ENCODE measurements at places on chromosomes 7 and 10.
A peak's percentile ranks its signal among the peaks of the same experiment; 100 is the strongest.

DNA sequence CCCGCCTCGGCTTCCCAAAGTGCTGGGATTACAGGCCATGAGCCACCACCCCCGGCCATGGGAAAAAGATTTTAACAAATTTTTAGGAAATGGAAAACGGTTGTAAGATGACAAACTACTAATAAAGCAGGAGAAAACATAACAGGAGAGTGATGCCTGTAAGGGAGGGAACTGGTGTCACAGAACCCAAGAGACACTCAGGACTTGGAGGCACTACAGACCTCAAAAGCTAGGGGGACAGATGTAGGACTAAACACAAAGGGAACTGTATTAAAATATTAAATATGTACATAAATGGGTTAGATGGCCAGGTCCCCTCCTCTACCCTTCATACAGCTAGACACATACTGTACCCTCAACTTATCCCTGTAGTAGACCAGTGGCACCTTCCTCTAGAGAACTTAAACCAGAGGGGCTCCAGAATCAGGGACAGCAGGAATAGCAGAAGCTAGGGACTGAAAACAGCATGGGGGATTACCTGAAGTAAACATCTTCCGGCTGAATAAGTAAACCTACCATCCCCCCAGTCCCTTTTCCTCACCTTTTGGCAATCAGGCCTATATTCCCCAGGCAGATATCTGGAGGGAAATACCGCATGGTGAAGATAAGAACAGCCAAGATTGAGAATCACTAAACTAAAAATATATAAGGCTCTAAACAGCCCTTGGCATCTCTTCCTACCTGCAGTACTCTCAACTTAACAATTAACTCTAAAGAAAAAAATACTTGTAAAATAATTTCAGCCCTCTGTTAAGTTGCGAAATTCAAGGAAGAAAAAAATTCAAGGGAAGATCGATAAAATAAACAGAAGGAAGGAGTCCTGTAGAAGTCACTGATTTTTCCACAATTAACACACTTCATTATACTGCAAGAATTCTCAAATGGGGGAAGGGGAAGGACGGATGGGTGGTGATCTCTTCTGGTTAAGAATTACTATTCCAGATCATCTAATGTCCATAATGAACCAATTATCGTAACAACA, 15.5 kb downstream of the TM9SF3 start:
- DNase-seq = no peak

- no peak for DNase-seq
These were observed 144.1 kb upstream of the NRG3 start for GRCh38 chr10:81730891-81731290.

DNA sequence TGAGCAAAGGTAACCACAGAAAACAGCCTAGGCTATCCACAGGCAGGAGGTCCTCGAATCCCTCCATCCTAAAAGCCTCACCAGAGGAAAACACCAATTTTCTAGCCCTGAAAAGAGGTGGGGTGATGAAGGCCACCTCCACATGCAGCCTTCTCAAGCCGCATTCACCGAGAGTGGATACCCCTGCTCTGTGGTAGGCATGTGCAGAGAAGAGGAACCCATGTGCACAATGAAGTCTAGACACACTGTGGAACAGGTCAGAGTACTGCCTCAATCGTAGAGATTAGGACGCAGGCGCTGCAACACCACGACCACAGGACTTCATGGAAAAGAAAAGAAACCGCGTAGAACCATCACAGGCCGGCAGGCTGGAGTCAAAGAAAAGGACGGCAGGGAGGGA, 38.8 kb downstream of the GRB10 start:
- no peak for DNase-seq

DNA sequence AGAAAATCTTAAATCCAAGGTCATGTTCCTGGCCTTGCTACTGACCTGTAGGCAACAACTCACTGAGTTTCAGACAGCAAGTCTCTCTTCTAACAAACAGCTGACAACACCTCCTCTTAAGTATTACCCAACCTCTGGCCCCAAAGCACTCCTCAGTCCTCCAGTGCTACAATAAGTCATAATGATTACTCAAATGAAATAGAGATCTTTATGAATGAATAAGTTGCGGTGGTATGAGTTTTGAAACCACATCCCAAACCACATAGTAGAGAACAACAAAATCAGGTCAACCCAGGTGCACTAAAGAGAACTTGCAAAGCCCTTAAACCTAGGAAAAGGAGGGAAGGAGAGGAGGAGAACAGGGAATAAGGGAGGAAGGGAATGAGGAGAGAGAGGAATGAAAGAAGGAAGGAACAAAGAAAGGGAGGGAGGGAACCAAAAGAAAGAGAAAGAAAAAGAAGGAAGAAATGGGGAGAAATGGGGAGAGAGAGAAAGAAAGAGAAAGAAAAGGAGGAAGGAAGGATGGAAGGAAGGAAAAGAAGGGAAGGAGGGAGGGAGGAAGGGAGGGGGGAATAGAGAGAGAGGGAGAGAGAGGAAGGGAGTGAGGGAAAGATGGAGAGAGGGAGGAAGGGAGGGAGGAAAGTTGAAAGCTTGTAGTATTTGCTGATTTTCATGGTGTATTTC, 142.8 kb upstream of the CALCR start:
- no peak for DNase-seq

- peak; percentile 85 for DNase-seq
These were observed 122.7 kb downstream of the CUL2 start for GRCh38 chr10:34967335-34967880.

GRCh38 chr7:142057101-142057500, 54.4 kb upstream of the MGAM2 start:
- DNase-seq = no peak

DNA sequence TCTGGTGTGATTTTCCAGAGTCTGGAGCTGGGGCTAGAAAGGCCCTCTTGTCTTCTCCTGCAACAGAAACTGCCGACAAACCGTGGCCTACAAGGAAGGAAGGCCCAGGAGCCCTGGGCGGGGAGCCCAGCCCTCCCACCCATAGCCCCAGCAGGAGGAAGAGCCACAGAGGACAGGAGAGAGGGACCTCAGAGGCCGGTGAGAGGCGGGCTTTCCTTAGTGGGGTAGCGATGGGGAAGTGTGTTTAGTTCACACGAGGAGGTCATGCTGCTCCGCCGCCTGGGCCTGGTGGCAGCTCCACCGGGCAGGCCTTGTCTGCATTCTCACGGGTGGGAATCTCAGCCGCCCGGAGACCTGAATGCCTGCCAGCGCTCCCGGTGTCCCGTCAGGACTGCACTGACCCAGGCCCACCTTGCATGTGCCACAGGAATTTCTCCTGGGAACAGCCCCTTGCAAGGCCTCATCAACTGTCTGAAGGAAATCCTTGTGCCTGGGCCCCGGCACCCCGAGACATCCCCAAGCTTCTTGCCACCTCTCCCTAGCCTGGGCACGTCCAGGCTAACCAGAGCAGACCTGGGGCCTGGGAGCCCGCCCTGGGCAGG, 50.9 kb downstream of the ZNF467 start:
- DNase-seq = no peak

- no peak for DNase-seq
These were observed 106.0 kb downstream of the UPF2 start for GRCh38 chr10:11936389-11937152.

DNA sequence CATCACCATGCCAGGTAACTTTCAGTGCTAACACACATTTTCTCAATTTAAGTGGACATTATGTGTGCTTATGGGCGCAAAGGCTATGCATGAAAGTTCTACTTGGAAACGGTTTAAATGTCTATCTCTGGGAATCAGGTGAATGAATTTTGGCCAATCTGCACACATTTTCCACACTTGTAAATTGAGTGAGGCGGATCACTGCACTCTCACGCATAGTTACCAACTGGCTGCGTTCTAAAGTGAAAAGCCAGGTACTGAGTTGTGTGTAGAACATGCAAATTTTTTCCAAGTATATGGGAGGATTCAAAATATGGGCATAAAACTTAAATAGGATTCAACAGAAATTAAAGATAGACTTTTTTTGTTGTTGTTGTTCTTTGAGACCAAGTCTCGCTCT, 323.7 kb downstream of the RNLS start:
- DNase-seq = no peak

DNA sequence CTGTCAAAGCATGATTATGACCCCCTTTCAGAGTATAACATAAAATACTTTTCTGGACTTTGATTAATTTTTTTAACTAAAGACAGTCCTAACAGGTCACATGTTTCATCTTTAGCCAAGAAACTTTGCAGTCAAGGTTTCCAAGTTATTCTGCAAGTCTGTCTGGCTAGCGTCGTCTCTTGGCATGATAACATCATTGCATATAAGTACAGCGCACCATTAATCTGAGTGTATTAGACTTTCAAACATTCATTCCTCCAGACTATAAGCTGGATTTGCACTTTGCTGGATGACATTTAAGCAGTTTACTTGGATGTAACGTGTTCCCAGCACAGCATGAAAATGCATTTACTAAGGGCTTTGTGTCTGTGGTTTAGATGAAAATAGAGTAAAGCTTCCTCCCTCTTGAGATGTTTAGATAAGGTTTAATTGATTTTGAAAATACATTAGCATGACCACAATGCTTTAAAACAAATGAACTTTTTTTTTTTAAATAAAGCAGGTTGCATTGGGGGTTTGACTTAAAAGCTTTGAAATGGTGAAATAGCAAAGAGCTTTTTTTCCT, 349.0 kb upstream of the MTPN start:
- DNase-seq = no peak

- peak; percentile 49 for DNase-seq
These were observed 42.3 kb downstream of the TBXAS1 start for GRCh38 chr7:139871331-139871730.

Data from GM04503 (cell line).